Left kidney (tissue), 8 donors: ENCODE measurements at places on chromosomes 4 and X.

- DNase-seq = no peak
Observed at GRCh38 chr4:116020141-116020722, 906.8 kb upstream of the NDST4 start.

DNA sequence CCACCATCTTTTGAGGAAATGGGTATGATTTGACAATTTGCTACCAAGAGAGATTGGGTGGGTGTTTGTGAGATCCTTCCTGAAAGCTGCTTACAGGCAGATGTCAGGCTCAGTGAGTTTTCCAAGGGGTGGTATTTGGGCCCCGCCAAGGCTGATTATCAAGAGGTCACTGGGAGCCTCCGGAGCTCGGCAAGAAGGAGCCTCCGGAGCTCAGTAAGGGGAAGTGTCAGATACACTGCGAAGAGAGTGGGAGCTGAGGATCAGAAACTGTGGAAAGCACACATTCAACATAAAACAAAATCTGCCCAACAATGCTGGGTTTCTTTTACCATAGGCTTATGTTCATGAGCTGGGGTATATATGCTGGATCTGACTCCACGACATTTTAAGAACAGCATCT is 714 bp downstream of the RTL3 start:
- DNase-seq = no peak

GRCh38 chr4:164807611-164808010 is 53.7 kb downstream of the SMIM31 start:
- DNase-seq = no peak

GRCh38 chr4:184487503-184487902 is 13.2 kb upstream of the IRF2 start:
- no peak for DNase-seq

DNA sequence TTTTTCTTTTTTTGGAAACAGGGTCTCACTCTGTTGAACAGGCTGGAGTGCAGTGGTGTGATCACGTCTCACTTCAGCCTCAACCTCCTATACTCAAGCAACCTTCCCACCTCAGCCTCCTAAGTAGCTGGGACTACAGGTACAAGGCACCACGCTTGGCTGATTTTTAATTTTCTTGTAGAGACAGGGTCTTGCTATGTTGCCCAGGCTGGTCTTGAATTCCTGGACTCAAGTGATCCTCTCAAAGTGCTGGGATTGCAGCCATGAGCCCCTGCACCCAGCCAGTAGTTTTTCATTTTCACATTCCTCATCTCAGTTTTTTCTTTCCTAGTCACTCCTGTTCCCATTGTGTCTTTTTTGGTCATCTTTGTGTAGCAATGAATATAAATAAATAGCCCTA is 11.1 kb downstream of the USO1 start:
- no peak for DNase-seq

GRCh38 chrX:25072247-25072646 is 56.5 kb upstream of the ARX start:
- no peak for DNase-seq

DNA sequence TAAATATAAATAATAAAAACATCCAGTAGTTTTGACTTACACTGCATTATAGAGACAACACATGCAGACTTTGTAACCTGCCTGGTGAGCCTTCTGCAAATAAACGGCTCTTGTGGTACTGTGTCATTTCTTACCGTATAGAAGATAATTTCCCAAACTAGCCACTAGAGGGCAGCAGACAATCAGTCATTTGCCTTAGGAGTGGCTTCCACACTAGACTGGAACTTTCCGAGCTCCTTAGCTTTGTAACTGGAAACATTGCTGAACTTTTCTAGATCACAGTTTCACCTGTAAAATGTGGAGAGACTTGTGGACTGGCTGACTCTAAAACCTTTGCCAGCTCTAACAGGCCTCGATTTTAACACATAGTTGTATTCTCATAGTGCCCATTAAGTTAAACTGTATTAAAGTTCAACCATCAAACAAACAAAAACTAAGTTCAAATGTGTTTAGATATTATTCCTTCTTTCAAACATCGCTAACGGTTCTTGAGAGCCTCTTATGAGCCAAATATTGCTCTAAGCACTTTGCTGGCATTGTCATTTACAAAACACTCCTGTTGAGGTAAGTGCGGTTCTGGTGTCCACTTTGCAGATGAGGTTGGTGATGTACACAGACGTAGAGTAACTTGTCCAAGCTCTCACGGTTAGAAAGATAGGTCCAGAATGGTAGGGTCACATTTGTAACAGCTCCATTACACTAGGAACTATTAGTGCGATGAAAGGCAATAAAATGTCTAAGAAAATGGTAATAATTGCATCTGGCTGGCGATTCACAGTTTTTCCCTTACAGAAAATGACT is 345.5 kb downstream of the ANK2 start:
- peak; percentile 94 for DNase-seq

DNA sequence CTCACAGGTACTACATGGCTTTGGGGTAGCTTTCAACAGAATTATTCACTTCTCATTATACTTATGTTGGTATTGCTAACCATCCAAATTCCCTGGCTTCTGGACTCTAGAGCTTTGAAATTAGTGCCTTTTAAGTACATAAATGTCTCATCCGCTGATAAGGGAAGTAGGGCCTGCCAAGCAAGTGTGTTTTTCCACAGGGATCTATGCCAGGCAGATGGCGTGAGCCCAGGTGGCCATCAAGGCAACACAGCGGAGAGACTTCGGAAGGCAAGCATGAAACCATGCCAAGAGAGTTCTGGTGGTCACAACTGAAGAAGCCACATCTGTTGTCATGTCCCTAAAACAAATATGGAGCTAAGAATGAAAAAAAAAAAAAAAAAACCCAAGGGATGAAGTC is 503.1 kb upstream of the LCORL start:
- DNase-seq = no peak

GRCh38 chr4:967113-968104 is 6.0 kb downstream of the DGKQ start:
- no peak for DNase-seq

GRCh38 chr4:37628977-37629609 is 57.1 kb downstream of the RELL1 start:
- no peak for DNase-seq

DNA sequence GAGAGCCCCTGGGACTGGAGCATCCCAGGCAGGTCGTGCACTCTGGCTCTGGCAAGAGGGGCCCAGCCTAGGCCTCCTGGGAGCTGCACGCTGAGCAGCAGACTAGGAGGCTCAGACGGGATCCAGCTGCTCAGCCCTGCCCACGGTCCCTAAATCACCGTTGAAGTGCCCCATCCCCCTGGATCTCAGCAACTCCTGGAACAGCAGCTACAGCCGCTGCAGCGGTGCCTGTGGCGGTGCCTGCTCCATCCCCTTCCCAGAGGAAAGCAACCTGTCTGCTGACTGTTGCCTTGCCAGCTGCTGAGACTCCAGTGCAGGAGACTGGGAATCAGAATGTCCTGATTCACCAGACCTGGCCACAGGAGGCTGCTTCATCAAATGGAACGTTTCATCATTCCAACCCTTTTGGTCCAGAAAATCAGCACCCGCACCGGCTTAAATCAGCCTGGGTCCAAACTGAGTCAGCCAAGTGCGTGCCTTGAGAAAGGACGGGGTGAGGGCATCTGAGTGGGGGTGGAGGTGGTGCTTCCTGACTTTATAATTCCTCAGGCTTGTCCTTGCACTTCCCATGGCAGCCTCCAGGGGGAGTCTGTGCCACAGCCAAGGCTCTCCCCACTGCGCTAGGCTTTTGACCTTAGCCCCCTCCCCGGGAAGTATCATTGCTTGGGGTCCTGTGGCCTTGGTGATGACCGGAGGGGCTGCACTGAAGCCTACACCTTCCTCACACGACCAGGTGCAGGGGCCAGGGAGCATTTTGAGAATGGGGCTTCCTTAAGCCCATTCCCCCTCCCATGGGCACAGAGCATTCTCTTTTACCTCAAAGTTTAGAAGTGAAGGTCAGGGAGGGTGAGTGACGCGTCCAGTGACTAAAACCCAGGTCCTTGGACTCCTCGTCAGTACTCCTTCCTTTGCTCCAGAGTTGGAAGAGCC is 6.5 kb downstream of the ZNF185 start:
- peak; percentile 40 for DNase-seq

GRCh38 chr4:5747738-5748375 is 36.9 kb downstream of the EVC start:
- DNase-seq = peak; percentile 57

GRCh38 chrX:47577901-47578300 is 4.3 kb upstream of the TIMP1 start:
- no peak for DNase-seq

DNA sequence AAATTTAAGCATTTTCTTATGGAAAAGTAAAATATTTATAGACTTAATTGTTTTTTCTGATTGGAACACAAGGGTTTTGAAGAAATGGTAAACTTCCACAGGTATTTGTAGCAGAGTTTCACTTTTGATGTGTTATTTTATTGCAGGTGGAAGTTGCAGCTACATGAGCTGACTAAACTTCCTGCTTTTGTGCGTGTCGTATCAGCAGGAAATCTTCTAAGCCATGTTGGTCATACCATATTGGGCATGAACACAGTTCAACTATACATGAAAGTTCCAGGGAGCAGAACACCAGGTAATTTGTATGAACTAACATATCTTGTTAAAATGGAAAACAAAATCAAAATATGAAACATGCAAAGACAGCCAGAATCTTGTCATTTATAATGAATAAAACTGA is 117.4 kb downstream of the DIPK2B start:
- no peak for DNase-seq

DNA sequence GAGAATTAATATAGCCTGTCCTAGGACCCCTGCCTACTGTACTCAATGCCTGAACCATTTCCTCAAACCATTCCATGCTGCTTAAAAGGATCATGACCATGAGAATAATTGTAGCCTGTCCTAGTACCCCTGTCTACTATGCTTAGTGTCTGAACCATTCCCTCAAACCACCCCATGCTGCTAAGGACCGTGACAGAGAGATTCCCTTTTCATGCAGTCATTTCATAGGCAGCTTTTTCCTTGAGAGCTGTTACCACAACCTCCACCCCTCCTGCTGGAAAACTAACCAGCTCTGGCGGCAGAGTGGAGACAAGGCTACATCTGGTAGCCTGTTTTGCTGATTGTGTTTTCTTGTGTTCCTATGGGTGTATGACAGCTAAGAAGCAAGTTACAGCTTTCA is 174.9 kb upstream of the SMARCAD1 start:
- DNase-seq = no peak

DNA sequence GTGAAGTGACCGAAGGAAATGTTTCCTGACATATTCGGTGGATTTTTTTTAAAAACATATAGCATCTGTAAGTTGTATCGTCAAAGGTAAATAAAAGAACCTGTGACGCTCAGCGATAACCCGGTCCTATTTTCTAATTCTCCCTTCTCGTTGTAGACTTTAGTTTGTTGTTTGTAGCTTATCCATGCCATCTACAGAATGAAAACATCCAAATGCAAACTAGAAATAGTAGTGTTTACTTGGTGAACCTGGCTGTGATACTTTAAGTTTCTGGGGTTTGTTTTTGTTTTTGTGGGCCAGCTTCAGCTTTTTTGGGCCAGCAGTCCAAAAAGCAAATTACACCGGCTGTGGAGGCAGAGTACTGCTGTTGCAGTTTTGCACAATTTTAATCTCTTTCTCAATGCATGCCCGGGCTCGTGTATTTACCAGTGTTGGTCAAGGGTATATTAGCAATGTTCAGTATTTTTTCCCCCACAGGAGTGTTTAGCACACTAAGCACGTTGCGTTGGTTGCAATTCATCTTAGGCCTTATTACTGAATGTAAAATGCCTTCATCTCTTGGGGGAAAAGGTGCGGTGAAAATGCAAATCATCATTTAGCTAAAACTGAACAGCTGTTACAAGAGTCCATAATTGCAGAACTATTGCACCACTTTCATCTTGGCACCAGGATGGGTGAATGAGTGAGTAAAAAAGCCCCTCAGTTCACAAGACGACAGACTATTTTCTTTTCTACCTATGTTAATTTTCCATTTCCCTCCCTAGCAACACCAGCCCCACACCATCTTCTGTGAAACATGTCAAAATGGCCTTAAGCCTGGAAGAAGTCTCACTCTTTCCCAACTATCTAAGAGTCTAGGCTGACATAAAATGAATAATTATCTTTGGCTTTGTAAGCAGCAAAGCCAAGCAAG is 1.7 kb upstream of the CNOT6L start:
- no peak for DNase-seq

- no peak for DNase-seq
Observed at GRCh38 chrX:50081282-50081889, 119.4 kb downstream of the AKAP4 start.

DNA sequence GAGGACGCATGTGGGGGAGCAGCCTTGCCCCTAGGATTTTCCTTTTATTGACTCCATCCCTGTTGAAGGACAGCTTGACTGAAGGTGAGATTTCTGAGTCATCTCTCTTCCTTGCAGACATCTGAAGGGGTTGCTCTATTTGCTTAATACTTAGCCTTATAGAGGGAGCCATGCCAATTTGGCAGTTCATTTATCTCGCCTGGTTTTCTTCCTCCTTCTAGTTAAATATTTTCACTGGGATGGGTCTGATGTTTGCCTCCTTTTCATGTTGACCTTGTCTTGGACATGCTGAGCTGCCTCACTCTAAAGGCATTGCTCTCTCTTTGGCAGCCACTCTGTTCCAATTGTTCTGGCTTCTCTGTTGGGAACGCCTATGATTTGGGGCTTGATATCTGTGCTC is 151.0 kb upstream of the PSAPL1 start:
- DNase-seq = no peak

DNA sequence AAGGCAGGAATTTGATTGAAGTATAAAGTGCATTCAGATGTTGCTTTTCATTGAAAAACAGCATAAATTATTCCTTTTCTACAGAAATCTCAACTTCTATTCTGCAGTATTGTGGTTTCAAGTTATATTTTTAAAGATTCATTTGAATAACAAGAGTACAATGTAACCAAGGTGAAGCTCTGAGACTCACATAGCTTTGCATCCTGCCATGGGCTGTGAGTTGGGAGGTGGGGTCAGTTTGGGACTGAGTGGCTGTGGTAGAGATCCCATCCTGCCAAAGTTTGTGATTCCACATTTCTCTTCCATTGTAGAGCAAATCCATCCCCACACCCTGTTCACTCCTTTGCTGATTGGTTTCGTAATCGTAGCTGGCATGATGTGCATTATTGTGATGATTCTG is 69.2 kb downstream of the KIT start:
- DNase-seq = no peak

DNA sequence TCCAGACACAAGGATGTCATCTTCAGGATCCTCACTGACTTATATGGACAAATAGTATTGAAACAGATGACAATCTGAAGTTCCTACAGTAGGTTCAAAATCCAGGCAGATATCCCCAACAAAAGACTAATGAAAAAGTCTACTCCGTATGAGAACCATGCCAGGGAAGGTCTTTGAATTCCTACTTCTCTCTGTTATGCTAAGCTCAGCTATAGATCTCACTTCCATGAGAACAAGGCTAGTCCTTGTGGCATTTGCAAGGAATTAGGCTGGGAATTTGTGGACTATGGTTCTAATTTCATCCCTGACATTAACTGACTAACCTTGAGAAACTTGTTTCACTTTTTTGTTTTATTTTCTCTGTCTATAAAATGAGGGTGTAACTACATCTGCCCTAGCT is 229.8 kb downstream of the IL1RAPL2 start:
- no peak for DNase-seq
